ENCODE measurements at places on chromosomes 16 and 17.
A peak's percentile ranks its signal among the peaks of the same experiment; 100 is the strongest.

- DNase-seq, result peak; percentile 70
Measured at GRCh38 chr17:4852567-4853207, 19.5 kb downstream of the MINK1 start.

DNA sequence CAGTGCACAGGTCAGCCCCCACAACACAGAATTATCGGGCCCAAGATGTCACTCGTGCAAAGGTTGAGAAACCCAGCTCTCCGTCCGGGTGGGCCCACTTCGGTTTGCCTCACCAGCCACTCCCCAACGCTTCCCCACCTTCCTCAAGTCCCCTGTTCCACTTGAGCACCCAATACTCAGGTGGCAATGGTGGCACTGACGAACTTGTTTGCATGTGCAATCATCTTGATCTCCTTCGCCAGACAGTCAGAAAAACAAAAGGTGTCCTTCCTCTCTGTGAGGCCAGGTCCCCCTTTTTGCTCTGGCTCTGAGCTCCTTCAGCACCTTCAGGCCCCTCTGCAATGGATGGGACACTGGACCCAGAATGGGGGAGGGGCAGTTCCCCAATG, 3.7 kb downstream of the GGA2 start:
- DNase-seq, result no peak

DNA sequence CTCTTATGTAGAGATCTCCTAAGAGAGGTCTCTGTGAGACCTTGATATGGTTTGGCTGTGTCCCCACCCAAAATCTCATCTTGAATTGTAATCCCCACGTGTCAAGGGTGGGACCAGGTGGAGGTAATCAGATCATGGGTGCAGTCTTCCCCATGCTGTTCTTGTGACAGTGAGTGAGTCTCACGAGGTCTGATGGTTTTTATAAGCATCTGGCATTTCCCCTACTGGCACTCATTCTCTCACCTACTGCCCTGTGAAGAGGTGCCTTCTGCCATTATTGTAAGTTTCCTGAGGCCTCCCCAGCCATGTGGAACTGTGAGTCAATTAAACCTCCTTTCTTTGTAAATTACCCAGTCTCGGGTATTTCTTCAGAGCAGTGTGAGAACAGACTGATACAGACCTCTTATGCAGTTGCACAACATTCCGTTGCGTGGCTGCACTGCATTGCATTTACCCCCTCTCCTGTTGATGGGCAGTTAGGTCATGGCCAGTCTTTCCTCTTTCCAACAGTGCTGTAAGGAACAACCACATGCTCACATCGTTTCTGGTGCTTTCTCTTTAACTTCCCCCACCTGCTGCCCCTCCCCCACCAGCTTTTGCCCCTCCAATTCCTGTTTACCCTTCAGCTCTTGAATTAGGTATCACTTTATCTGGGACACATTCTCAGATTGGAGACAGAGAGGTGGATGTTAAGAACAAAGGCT, 43.6 kb upstream of the MED9 start:
- DNase-seq, result peak; percentile 60

GRCh38 chr17:81870131-81870980, 781 bp downstream of the ARHGDIA start:
- peak; percentile 45 for DNase-seq

GRCh38 chr16:88411951-88412576, 29.3 kb downstream of the ZNF469 start:
- no peak for DNase-seq

- no peak for DNase-seq
Measured at GRCh38 chr17:37218849-37219248, 156.9 kb upstream of the C17orf78 start.

DNA sequence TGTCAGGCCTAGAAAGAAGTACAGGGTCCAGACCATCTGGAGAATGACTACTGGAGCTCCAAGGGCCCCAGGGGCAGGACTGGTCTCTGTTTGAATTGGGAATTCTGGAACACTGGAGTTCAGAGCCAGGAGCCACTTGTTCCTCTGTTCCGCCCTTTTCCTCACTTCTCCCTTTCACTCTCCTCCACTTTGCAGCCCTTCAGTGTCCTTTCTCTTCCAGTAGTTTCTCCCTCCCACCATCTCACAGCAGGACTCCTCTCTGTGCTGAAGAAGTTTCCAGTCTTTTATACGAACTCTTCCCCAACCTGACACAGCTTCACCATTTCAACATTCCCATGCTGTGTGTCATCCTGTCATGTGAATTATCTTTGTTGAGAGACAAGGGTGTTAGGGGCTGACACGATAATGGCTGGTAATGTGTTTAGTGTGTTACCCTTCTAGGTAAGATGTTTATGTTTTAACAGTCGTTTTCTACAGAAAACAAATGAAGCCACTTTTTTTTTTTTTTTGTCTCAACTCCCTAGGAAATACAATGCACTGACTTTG, 180.3 kb upstream of the MYOCD start:
- DNase-seq, result no peak

DNA sequence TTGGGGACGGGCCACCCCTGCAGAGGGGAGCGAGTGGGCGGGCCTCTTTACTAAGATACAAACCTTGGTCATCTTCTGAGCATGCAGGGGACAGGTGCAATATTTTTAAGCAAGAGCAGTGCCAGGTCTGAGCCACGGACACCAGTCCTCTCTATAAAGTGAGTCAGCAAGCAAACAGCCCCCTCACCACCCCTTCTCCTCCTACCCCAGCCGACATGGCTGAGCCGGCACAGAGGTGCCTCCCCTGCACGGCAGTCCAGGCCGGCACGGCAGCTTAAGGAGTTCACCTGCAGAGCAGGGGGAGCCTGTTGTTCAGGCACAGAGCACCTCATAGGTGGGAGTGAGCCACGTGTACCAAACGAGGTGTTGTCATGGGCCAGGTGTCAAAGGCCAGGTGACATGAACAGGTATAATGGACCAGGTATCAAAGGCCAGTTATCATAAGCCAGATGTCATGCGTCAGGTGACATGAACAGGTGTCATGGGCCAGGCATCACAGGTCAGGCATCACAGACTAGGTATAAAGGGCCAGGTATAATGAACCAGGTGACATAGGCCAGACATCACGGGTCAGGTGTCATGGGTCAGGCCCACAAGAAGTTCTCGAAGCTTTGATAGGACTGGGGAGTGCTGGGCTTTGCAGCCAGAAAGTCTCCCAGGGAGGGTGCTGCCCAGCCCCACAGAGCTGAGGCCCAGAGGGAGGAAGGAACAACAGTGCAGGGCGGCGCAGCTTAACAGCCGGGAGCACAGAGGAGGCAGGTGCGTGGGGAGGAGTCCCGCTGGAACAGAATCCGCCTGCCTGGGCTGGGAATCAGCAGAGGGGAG, 42.6 kb upstream of the ZNF469 start:
- DNase-seq, result no peak

- DNase-seq, result no peak
Measured at GRCh38 chr17:54117452-54117851, 294.7 kb downstream of the KIF2B start.

- peak; percentile 11 for DNase-seq
Measured at GRCh38 chr16:51637770-51638094, 486.7 kb upstream of the SALL1 start.

DNA sequence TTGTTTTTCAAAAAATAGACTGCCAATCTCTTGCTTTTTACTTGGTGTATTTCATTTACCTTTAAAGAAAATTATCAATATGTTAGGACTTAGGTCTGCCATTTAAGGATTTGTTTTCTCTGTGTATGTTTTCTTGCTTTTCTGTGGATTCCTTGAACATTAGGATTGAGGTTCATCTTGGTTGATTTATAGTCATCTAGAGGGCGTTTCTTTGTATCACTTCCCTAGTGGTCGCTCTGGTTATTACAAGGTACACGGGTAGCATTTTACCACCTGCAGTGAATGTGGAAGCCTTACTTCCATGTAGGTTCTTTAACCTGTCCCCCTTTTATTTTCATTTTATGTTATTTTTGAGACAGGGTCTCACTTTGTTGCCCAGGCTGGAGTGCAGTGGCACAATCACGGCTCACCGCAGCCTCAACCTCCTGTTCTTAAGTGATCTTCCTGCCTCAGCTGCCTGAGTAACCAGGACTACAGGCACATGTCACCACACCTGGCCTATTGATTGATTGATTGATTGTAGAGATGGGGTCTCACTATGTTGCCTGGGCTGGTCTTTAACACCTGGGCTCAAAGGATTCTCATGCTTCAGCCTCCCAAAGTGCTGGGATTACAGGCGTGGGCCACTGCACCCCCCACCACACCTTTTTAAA, 35.2 kb upstream of the CBX4 start:
- DNase-seq, result peak; percentile 5

DNA sequence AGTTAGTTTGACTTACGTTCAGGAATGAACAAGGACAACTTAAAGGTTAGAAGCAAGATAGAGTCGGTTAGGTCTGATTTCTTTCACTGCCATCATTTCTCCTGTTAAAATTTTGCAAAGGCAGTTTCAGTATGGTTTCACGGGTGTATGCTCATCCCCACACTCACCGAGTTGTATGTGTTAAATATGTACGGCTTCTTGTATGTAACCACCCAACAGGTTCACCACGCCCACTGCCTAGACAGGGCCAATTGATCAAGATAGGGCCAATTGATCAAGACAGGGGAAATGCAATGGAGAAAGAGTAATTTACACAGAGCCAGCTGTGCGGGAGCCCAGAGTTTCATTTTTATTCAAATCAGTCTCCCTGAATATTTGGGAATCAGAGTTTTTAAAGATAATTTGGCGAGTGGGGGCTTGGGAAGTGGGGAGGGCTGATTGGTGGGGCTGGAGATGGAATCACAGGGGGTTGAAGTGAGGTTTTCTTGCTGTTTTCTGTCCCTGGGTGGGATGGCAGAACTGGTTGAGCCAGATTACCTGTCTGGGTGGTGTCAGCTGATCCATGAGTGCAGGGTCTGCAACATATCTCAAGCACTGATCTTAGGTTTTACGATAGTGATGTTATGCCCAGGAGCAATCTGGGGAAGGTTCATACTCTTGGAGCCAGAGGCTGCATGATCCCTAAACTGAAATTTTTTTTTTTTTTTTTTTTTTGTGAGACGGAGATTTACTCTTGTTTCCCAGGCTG, 62.4 kb upstream of the PLCG2 start:
- no peak for DNase-seq

DNA sequence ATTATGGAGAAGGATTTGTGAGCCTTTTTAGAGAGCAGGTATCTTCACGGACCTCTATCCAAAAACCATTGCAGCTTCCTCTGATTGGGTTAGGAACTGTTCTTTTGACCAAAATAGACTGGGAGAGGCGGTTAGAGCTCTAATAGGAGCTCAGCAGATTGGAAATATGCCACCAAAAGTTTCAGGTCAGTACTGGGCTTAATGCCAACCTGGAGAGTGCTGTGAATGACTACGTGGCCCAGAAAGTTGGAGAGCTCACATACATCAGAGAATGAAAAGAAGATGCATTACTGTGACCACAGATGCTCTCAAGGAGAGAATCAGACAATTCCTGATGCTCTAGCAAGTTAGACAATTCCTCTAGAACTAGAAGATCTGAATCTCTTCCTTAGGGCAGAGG, 86.5 kb downstream of the ABCA8 start:
- DNase-seq, result no peak

DNA sequence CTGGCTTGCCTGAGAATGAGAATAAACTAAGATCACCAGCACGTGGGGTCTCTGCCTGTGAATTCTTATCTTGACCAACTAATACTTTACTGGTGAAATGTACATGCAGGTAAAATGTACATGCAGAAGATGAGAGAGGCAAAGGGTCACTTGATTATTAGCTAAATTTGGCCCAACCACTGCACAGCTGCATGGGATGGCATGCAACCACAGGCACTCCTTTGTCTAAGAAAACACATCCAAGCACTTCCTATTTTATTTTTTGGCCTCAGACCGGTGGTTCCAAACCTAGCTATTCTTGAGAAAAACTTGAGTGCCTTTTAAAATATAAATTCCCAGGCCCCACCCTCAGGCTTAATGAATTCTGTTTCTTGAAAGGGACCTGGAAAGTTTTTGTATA, 77.9 kb downstream of the SYCE1L start:
- no peak for DNase-seq

- no peak for DNase-seq
Measured at GRCh38 chr17:3795390-3796102, 5.4 kb downstream of the ITGAE start.

- no peak for DNase-seq
Measured at GRCh38 chr16:81863630-81864352, 84.7 kb downstream of the PLCG2 start.

DNA sequence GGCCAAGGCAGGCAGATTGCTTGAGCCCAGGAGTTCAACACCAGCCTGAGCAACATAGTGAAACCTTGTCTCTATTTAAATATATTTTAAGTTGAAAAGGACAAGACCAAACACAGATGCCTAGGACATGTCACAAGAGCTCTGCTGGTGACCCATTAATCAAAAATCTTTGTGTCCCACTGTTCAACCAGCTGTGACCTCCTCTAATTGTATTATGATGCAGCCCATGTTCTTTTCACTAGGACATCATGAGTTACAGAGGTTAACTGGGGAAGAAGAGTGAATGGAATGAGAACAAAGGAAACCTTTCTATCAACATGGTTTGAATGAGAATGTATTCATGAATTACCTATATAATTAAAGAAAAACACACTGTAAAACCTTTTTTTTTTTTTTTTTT, 7.0 kb downstream of the EFTUD2 start:
- no peak for DNase-seq

- DNase-seq, result no peak
Measured at GRCh38 chr17:50517504-50518383, 9.5 kb downstream of the MYCBPAP start.

GRCh38 chr16:18811925-18812324, 10.6 kb upstream of the ARL6IP1 start:
- no peak for DNase-seq

GRCh38 chr16:65274566-65274965, 152.7 kb upstream of the CDH11 start:
- DNase-seq, result peak; percentile 25

- DNase-seq, result no peak
Measured at GRCh38 chr17:14856176-14856575, 408.9 kb downstream of the PMP22 start.

DNA sequence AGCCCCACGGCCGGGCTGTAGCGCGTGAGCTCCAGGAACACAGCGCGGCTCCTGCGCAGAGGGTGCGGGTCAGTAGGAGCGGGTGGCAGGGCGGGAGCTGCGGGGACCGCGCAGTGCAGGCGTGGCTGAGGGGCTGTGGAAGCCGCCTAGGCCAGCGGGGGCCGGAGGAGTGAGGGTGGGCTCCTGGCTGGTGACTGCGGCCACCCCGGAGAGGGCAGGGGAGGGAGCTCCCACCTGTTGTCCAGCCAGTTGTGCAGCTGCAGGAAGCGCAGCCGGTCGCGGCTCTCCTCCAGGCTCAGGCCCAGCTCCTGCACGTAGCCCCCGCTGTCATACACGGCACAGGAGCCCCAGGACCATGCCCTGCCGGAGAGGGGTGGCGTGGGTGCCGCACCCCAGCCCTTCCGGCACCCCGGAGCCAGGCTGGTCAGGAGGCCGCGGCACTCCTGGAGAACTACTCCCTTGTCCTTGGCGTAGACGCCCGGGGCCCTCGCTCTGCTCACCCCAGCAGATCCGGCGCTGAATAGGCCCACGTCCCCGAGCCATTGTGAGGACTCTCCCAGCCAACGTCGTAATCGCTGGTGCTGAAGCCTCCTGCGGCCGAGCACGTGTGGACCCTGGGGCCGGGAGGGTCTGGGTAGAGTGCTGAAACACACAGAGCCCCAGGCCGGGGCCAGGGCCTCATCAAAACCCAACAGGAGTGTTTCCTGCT, 43.9 kb downstream of the TSC2 start:
- DNase-seq, result no peak

Data from AG10803 (cell line).